Stimulated activated CD4-positive, alpha-beta T cell treated with anti-CD3 and anti-CD28 coated beads, TNF-alpha, amount 100 ng/mL, for 1 hour (primary cell): ENCODE measurements at places on chromosomes 5 and 9.

GRCh38 chr5:173855162-173855994 is 32.8 kb upstream of the CPEB4 start:
- no peak for DNase-seq

DNA sequence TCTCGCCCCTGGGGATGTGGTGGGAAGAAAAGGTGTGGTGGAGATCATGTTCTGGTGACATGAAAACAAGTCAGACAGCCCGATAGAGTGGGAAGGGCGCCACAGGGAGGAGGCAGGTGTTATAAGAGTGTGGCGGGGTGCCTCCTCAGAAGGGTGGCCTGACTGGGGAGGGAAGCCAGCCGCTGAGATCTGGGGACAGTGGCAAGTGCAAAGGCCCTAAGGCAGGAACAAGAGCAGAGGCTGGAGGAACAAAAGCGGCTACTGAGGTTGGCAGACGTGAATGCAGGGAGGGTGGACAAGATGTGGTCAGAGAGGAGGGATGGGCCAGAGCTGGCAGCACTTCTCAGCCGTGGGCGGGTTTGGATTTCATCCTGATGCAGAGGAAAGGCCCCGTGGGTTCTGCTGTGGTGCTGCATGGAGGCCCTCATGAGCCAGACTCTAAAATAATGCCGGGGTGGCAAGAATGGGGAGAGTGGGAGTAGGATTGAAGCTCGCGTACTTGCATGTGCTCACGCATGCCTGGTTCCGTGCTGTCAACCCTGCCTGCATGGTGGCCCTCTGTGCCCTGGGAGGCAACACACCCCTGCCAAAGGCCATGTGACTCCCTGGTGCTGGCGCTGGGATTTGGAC is 89.2 kb downstream of the MVB12B start:
- DNase-seq, result no peak

- no peak for DNase-seq
Observed at GRCh38 chr9:134242706-134243105, 78.3 kb upstream of the RNU6ATAC start.

DNA sequence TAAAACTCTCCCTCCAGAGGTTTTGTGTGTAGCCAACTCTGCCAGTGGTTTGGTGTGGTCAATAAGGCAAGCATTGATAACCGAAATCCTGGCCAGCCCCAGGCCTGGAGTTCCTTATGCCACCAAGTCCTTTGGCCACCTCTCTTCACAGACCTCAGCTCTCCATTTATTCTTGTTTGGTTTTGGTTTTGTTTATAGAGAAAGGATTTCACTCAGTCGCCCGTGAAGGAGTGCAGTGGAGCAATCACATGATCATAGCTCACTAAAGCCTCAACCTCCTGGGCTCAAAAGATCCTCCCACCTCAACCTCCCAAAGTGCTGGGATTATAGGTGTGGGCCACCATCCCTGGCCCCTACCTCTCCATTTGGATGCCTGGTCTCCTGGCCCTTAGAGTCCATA is 55.4 kb upstream of the PPARGC1B start:
- DNase-seq, result no peak
